CD4-positive, alpha-beta T cell treated with Interleukin-15 for 4 hours (primary cell): ENCODE measurements at places on chromosomes 11 and 22.

GRCh38 chr11:88188251-88188931, 13.1 kb upstream of the RAB38 start:
- DNase-seq, result no peak

DNA sequence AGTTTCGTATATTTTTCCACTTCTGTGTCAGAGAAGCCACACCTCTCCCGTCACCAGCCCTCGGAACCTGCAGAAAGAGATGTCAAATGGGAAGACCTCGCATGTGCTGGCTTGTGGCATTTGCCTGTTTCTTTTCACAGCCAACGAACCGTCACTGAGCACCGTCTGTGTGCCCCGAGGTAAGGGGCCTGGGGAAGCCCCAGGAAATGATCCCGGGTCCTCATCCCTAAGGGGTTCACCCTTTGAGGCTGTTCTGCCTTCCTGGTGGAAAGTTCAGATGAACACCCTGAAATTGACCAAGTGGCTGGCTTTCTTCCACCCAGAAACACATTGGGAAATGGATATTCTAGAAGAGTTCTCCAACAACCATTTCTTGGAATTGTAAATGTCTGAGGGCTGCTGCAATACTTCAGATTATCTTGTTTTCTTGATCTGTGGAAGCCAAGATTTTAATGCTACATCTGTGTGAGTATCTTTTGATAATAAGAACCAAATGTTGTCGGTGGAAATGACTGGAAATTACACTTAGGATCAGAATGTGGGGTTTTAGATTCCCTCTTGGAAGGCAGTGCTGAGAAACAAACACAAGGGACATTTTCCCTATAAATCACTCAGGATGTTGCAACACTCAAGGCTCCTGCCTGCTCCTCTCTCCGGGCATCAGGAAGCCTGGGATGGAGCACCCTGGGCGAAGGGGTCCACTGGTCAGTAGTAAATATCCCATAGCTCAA, 37.6 kb downstream of the RIBC2 start:
- DNase-seq, result no peak

GRCh38 chr11:46345881-46346484, 1.3 kb upstream of the DGKZ start:
- no peak for DNase-seq

DNA sequence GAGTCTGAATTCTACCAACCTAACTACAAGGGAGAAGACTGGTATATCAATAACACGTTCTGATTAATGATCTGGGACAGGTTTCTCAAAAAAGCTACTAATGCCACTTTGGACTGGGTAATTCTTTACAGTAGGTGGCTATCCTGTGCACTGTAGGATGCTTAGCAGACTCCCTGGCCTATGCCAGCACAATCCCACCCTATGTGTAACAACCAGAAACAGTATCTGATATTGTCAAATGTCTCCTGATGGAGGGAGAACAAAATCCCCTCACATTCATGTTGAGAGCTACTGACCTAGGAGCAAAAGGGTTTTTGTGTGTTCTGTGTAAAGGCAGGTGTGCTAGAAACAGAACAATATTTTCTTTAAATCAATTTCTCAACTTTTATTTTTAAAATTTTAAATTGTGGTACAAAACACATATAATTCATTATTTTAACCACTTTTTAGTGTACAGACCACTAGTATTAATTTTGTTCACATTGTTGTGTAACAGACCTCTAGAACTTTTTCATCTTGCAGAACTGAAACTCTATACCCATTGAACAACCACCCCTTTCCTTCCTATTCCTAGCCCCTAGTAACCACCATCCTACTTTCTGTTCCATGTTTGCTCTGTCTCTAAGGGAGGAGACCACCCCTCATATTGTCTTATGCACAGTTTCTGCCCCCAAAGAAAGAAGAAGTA, 2.1 kb upstream of the MS4A6A start:
- no peak for DNase-seq

DNA sequence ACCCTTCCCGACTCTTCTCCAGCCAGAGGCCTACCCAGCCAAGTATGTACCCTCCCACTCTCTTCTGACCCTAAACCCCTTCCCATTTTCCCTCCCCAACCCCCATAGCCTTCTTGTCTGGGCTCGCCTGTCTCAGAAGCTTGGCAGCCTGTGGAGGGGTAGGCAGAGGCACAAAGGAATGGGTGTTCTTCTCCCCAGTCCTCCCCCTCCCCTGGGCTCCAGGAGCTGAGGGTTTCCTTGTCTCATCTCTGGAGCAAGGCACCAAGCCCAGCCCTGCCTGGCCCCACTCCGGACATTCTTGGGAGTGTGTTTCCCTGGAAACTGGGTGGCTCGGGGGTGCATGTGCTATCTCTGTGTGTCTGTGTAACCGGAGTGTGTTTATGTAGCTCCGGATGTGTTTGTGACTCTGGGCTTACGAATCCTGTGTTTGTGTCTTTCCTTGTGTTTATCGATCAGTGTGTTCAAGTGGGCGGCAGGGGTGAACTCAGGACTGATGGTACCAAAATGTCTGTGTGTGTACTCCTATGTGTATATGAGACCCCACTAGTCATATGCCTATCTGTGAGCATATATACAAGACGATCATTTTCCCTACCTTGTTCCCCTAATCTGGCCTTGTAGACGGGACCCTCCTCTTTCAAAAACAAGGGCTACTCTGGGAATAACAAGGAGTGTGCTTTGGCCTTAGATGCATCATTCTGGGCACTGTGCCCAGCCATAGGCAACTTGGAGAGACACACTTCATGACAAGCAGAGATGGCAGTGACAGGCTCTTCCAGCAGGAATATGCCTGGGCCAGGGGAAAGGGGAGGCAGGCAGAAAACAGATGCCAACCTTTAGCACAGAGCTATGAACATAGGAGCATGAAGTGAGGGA, 10.9 kb downstream of the PHLDB1 start:
- no peak for DNase-seq

GRCh38 chr11:60221692-60222091, 21.2 kb downstream of the MS4A4E start:
- no peak for DNase-seq

DNA sequence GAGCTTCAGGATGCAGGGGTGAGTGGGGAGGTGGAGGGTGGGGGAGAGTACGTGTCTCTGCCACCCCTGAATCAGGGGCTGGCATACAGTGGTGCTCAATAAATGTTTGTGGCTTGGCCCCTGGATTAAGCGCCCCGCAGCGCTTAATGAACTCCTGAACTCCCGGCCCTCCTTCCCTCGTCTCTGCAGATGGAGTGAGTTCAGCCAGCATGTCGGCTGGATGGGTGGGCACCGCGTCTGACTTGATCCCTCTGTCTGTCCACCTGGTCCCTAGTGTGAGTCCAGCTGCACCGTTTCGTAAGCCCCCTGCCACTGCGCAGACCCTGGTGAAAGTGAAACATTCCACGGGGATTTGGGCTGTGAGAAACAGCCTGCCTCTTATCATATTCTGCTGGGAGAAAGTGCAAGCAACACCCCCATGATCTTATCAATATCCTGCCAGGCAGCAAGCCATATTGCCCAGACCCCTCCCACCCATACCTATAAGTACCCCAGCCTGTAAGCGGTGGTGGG, 12.0 kb upstream of the MRGPRD start:
- no peak for DNase-seq

DNA sequence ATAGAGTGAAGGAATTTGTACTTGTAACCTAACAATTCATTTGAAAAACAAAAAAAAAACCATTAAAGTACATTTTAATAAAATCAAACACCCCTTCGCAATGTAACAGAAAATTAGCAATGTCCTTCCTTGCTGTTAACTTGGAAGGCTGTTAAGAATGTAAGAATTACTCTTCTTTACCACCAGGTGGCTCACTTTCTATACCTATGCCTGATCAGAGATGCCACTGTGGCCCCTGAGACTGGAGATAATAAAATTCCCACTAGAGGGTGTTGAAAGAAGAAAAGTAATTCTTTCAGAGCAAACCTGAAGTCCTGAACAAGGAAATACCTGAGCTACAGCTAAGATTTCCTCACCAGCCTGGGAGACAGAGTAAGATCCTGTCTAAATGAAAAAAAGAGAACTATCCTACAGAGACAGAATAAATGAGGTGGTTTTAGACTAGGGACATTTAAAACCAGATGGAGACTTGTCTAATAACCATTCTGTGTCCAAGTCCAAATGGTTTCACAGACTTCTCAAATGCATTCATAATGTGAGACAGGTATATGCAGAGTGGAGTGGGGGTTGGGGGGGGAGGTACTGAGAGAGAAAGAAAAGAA, 1089.3 kb downstream of the FAM181B start:
- peak; percentile 24 for DNase-seq

GRCh38 chr11:94314064-94314463, 9.7 kb downstream of the IZUMO1R start:
- DNase-seq, result no peak

DNA sequence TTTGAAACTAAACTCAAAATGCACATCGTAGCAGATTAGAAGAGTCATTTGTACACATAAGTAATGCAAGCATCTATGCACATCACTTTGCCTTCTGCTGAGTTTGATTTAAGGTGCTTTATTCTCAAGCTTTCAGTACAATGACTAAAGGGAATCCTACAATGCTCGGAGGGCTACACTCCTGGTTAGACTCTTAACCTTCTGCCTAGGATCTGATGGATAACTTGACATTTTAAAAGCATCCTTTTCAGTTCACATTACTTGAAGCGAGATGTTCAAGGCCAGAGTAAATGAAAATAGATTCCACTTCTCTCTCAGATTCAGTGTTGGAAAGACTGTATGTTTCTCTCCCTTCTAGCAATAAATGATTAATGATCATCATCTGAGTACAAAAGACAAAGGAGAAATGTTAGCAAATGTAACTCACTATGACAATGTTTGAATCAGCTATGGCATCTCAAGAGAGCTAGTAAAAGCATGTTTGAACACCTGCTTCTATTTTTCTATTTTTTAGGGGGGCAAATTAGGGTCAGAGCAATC, 259.2 kb upstream of the ANO3 start:
- DNase-seq, result no peak

DNA sequence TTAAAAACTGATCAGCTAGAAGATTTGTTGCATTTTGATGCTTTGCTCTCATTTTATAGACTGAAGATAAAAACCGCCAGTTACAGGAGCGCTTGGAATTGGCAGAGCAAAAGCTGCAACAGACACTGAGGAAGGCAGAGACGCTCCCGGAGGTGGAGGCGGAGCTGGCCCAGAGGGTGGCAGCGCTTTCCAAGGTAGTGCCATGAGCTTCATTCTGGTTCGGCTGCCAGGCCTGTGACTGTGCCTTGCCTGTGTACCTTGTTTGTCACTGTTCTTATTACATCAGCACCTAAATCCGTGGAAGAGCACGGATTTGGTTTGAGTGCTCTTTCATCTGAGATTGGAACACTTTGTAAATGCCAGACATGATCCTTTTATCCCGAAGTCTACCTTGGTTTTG, 61.4 kb downstream of the PPFIA1 start:
- DNase-seq, result no peak

- DNase-seq, result no peak
These were observed 55.5 kb downstream of the LARGE1 start for GRCh38 chr22:33864723-33865130.

DNA sequence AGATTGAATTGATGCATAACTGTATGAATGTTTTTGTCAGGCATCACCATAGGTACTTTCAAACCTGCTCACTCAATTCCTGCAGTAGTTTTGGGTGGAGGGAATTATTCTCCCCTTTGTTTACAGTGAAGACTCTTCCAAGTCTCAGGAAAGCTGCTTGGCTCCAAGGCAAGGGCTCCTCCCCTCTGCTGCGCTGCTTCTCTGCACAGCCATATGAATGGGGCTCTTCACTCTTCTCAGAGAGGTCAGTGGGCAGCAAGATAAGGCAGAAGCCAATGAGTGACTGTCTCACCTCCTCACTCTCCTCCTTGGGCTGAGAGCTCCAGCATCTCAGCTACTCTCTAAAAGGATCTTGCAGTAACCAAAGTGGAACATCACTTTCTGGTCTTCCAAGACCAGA, 165.7 kb upstream of the TTC12 start:
- DNase-seq, result no peak

DNA sequence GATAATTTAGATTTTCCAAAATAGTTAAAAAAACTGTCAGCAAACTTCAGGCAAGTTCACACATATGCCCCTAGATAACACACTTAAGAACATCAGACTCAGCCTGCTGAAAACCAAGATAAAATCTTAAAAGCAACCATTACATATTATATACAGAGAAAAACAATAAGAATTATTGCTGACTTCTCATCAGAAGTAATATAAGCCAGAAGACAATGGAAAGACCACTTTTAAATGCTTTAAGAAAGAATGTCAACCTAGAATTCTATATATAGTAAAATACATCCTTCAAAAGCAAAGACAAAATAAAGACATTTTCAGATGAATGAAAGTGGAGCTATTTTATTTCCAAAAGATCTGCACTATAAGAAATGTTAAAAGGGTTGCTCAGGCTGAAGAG, 37.8 kb upstream of the SC5D start:
- DNase-seq, result no peak

DNA sequence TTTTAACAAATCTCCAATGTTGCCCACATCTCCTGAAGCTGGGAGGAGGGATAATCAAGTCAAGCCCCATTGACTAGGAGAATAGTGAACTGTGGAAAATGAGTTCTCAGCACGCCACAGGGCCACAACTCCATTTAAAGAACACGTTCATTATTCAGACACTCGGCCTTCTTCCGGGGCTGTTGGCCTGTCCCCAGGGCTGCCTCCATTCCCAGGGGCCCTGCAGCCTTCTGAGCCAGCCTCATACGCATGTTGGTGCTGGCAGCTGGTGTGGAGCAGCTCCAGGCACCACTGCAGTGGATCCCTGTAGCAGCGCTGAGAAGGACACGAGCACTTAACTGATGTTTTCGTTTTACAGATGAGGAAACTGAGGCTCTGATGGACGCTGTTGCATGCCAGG, 87.5 kb upstream of the RCN1 start:
- DNase-seq, result no peak

DNA sequence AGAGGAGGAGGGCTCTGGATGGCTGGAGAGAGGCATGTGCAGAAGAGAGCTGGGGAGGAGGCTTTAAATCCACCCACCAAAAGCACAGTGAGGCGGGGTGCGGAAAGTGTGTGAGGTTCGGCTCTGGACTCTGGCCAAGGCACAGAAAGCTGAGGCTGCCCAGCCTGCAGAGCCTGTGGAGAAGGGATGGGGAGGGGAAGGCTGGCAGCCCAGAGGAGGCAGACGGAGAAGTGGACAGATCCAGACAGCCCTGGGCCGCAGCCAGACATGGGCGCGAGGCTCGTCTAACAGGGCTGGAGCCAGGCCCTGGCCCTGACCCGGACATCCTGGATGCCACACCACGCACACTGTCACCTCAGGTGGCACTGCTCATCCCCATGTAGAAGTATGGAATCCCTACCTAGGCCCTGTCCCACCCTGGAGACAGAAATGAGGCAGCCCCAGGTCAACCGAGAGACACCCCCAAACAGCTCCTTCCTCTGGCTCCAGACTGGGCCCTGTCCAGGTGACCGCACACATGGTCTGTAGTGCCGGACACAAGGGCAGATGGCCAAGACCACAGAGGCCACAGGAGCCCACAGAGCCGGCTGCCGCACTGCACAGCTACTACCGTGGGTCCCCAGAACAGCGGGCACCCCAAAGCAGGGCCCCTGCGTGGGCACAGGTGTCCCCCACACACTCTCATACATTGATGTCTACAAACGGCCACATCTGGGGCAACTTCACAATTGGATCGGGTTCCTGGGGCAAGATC, 16.6 kb upstream of the MOB2 start:
- DNase-seq, result no peak
